ENCODE measurements at places on chromosomes 3 and 15. TPM values are rescaled to one million over a fixed set of nuclear protein-coding genes. Genes with fewer than 3 reads are reported as not detected.

Gene POU1F1
- not detected for total RNA-seq

Gene MELTF
- 5.7 TPM for total RNA-seq

Gene ROPN1
- total RNA-seq: not detected

Gene CADPS
- not detected for total RNA-seq

Gene RASL12
- total RNA-seq: not detected

Gene TMEM266
- total RNA-seq: not detected

Gene HESX1
- 1.0 TPM for total RNA-seq

Gene CACNA2D2
- 0.10 TPM for total RNA-seq

Gene RASGRF1
- total RNA-seq: under 0.01 TPM

Gene RTP3
- not detected for total RNA-seq

DNA sequence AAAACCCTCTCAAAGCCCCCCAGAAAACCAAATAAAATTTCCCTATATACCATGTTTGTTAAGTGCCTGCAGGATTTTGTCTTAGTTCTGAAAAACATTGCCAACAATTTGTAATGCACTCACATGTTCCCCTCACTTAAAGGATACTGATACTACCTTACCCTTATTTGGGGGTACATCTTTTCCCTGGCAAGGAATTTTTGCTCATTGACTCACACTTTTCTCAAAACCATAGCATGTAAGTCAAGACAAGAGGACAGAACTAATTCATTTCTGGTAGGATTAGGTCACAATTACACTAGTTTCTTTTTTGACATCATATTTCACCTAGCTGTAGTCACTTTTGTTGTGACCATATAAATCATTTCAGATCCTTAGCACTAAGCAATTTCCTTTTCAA, 222.2 kb downstream of the THRB start:
- DNase-seq: no peak

DNA sequence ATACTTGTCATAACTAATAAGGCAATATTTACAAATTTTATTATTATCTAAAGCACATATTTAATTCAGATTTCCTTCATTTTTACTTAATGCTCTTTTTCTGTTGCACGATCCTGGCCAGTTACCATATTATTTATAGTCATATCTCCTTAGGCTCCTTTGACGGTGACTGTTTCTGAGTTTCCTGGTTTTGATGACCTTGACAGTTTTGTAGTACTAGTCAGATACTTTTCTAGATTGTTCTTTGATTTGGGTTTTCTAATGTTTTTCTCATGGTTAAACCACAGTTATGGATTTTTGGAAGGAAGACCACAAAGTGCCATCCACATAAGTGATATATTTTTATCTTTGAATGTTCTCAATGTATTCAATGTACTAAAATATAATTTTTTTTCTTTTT, 171.0 kb upstream of the NANOGP8 start:
- DNase-seq: no peak

DNA sequence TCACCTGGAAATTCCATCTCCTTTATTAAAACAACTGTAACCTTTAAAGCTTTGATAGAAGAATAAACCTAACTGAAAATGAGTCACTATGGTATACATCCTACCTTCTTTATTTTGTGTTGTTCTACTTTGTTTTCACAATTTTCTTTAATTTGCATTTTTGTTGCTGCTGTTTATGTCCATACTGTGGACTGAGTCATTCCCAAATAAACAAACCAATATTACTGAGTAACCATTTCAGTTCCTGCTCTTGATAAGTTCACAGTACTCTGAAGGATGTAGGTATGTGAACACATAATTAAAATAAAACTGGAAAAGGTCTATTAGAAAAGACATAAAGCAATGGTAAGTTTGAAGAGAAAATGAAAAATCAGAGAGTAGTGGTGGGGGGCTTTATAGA, 528.5 kb upstream of the GOLIM4 start:
- no peak for DNase-seq

DNA sequence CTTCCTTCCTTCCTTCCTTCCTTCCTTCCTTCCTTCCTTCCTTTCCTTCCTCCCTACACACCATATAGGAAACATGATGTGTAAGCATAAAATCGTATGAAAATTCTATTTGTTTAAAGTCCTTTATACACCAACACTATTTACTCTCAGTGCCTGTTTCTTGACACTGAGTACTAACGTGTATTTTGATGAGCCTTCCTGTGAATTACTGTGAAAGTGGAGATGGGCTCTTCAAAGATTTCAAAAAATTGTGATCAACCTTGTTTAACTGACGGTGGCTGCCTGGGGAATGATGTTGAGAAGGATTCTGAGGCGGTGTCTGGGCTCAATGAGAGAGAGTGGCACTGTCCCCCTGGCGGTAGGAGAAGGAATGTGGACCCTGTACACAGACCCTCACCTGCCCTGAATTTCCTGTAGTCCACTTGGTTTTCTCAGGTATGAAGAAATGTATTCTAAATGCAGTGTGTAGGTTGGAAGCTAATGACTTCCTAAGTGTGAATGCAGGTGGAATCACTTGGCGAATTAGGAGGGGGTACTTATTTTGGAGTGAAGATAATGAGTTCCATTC, 237.9 kb downstream of the GAP43 start:
- DNase-seq: no peak

GRCh38 chr3:65953881-65954733, 84.6 kb downstream of the MAGI1 start:
- no peak for DNase-seq

GRCh38 chr3:18477620-18478019, 52.5 kb upstream of the SATB1 start:
- no peak for DNase-seq

GRCh38 chr3:13241621-13242363, 168.6 kb upstream of the IQSEC1 start:
- DNase-seq: no peak

DNA sequence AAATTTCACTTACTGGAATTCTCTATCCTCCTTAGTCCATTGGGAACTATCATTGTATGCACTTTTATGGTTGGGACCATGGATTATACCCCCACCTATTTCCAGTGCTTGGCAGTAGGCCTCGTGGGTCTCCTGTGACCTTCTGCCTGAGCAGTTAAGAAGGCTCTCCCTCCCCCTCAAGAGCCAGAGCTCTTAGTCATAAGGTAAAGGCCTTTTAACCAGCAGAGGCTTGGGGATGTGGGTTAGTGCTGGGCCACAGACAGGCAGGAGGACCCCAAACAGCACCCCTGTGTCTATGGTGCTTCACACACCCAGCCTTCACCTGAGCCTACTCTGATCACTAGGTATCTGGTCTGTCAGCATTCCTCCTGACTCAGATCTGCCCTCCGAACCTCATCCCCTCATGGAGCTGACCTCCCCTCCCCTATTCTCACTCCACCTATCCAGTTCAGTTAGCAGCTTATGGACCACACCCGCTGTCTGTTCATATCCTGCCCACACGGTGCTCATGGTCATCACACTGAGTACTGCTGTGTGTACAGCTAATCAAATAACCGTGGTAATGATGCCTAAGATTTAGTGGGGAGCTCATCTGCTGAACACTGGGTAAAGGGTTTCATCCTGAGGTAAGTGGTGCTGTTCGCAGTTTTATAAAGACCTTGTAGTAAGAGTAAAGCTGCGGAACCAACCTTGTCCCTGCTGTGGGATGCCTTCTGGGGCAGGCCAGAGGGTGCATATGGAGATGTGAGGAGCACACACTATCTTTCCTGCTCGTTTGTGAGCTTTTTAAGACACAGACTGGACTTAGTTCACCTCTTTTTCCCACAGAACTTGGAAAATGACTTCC, 40.9 kb downstream of the KLHL18 start:
- no peak for DNase-seq

- DNase-seq: no peak
These were observed 15.2 kb downstream of the NRROS start for GRCh38 chr3:196654735-196655090.

DNA sequence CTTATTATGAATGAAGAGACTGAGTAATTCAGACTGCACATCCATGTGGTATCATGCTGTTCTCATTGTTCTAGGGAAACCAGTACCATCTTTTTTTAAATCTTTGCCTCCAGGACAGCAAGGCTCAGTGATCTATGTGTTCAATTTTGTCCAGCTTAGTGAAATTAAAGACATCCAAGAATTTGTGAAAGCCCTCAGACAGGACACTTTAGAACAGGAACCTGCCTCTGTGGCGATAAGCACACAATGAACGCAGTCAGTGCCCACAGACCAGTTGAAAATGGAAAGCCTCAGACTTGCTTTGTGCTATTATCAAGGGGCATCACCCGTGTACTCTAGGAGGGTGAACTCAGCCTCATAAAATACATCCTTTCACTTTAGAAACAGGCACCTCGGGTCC, 20.1 kb downstream of the EID1 start:
- DNase-seq: no peak

DNA sequence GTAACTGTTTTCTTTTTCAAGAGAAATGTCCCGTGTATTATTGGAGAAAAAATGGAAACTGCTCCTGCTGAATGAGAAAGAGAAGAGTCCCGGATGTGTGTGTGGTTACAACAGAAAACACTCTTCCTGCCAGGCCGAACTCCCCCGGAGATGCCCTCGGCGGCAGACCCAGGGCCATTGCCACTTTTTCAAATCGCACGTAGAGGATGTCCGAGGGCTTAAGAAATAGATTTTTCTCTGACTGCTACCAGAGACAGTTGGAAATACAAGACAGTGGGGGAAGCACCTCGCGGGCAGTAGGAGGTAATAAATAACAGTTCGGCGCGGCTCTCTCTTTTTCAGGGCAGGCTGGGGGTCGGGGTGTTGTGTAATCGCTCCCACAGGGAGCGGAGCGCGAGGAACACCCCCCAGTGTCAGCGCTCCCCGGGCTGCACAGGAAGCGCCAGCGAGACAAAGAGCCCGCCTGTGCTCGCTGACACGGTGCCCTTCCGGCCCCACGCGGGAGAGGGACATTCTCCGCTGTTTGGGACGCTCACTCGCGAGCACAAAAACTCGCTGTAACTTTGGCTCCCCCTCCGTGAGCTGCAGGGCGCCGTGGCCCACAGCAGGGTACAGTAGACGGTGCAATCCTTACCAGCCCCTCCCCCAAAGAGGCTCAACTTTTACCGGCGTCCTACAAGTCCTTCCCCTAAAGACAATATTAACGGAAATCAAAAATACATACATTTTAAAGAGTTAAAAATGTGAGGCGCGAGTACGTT, 1.1 kb downstream of the VGLL4 start:
- DNase-seq: no peak

DNA sequence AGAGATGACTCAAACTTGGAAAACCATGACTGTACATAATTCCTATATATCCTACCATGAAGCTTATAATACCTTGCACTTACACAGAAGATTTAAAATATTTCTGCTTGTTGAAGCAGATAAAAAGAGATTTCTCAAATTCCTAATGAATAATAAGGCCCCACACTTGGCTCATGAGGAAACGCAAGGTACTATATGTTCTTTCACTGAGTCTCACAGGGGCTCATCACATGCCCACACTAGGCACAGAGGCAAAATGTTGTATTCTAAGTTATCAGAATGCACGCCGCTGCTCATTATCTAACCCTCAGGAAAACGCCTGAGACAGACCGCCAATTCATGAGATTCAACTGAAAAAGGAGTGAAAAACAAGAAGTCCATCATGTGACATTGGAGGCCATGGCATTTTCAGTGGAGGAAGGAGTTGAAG, 5.6 kb downstream of the MYO1E start:
- no peak for DNase-seq

DNA sequence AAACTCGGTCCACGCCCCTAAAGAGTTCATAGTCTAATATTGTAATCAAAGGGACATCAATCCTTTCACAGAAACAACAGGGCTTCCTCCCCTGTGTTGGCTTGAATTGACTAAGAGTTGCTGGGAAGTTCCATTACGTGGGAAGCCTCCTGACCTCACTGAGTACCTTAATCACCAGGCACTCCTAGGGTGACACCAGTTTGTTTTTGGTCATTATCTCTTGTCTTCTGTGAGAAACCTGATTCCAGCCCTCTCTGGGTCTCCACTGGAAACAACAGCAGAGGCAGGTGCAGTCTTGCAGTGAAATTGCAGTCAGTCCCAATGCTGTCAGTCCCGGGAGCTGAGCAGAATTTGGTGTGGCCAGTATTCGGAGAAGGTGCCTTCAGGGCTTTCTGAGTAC, 55.4 kb downstream of the BOC start:
- DNase-seq: no peak

GRCh38 chr3:185983495-185984141, 45.8 kb upstream of the TRA2B start:
- no peak for DNase-seq

DNA sequence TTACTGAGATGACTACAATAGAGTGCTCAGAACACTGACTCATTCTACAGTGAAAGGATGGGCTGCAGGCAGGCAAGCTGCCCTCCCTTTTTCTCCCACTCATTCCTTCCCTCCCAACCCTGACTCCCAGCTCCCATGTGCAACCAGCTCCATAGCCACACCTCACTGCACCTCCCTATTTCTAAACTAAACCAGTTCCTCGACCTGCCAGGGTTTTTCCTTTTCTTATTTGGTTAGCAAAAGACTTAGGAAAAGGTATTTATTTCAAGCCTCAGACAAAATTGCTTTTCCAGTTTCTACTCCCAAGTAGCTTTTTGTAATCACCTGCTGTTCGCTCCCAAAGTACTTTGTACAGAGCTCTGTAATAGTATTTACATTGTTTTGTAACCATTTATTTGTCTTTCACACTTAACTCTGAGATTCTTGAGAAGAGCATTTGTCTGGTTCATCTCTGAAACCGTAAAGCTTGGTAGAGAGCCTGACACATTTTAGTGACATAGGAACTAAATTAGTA, 2.2 kb downstream of the AADAC start:
- no peak for DNase-seq

- no peak for DNase-seq
These were observed 8.0 kb downstream of the DNAJA4 start for GRCh38 chr15:78272316-78272715.

GRCh38 chr3:185632996-185633395, 46.9 kb downstream of the SENP2 start:
- DNase-seq: no peak

- no peak for DNase-seq
These were observed 68.1 kb downstream of the USF3 start for GRCh38 chr3:113628316-113628715.

GRCh38 chr15:74403588-74403919, 30.2 kb downstream of the SEMA7A start:
- DNase-seq: no peak

DNA sequence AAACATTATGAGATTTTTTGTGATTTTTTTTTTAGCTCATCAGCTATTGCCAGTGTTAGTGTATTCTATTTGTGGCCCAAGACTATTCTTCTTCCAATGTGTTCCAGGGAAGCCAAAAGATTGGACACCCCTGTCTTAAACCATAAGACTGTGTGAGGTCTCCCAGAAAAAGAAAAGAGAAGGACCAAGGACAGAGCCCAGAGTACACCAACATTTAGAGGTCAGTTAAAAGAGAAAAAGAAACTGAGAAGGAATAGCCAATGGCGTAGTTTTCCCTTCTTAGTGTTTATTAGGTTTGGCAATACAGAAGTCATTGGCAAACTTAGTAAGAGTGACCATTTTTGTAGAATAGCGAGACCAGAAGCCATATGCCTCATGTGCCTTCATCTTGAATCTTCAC, 36.1 kb upstream of the SLC25A36 start:
- no peak for DNase-seq

- no peak for DNase-seq
These were observed 17.2 kb downstream of the TNFAIP8L3 start for GRCh38 chr15:51077221-51078153.

- no peak for DNase-seq
These were observed 115.5 kb upstream of the ALDH1A3 start for GRCh38 chr15:100763835-100764750.

Data from glomerular endothelial cell (primary cell).